Stimulated activated CD8-positive, alpha-beta memory T cell treated with anti-CD3 and anti-CD28 coated beads, Interleukin-15, amount 100 ng/mL, for 1 hour (primary cell): ENCODE measurements at places on chromosomes 1 and 21.

DNA sequence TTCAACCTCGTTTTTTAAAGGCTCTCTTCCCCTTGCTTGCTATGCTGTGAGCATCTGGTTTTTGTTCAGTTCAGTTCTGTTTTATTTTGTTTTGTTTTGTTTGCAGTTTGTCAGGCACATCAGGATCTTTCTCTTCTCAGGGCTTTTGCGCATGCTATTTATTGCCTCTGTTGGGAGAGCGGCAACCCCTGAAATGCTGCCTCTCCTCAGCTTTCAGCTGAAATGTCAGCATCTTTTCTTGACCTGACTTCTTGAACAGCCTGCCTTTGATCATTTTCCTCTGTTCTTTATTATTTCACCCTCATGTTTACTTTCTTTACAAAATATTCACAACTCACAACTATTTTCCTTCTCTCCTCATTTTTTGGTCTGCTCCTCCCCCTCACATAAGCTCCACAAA is 50.4 kb upstream of the RC3H1 start:
- DNase-seq: no peak

GRCh38 chr1:12162459-12163137 is 4.2 kb upstream of the TNFRSF1B start:
- no peak for DNase-seq

GRCh38 chr1:54428837-54429518 is 22.8 kb upstream of the SSBP3 start:
- DNase-seq: no peak

DNA sequence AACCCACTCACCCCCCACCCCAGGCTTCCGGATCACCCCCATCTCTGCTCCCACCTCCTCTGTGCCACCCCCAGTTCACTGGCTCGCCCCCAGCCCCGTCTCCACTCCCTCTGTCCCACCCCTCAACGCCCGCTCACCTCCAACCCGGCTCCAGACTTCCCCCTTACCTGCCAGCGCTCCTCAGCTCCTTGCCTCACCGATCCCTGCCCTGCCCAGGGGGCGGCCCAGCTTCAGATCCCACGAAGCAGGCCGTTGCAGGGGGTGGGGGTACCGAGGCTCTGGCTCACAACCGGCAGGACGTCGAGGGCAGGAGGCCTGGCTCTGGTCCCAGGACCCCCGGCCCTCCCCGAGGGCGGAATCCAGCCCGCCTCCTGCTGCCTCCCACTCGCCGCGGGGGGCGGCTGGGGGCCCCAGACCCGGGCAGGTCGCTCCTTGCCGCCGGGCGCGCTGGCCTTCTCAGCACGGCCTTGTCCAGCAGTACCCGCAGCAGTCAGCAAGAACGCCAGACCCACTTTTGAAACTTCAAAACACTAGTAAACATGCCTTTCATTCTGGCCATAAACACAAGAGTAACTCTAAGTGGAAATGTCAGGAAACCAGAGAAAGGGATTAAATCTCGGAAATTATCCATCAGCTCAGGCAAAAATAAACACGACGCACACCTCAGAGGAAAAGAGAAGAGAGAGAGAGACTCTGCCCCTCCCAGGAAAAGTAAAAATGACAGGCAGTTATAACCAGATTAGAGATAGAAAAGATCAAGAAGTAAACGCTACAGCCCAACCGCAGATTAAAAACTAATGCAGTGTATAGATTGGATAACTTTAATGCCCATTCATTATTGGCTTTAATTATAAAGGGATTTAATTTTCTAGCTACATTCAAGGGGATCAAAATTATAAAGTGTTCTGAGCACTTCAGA is 1.0 kb upstream of the FAM89A start:
- no peak for DNase-seq

- peak; percentile 62 for DNase-seq
These were observed 359 bp upstream of the RNU11 start for GRCh38 chr1:28648008-28648473.

- no peak for DNase-seq
These were observed 2.2 kb upstream of the SPRR4 start for GRCh38 chr1:152968248-152968647.

GRCh38 chr1:214009423-214010196 is 21.8 kb downstream of the PROX1 start:
- no peak for DNase-seq
